IgD-negative memory B cell (primary cell): ENCODE measurements at places on chromosomes 6 and 20. TPM values are rescaled to one million over a fixed set of nuclear protein-coding genes. Genes with fewer than 3 reads are reported as not detected.

KCNK15 gene
- polyA plus RNA-seq = not detected

PRSS16 gene
- polyA plus RNA-seq = 3.2 TPM

TTK gene
- 0.50 TPM for polyA plus RNA-seq

FAM110A gene
- polyA plus RNA-seq = 19.3 TPM

HLA-DOA gene
- 363 TPM for polyA plus RNA-seq

KCNQ5 gene
- polyA plus RNA-seq = 6.9 TPM

KIF25 gene
- polyA plus RNA-seq = not detected

KHDC1L gene
- not detected for polyA plus RNA-seq
